Activated T-cell treated with anti-CD3 and anti-CD28 coated beads for 24 hours (primary cell): ENCODE measurements at places on chromosomes 7 and 10.

DNA sequence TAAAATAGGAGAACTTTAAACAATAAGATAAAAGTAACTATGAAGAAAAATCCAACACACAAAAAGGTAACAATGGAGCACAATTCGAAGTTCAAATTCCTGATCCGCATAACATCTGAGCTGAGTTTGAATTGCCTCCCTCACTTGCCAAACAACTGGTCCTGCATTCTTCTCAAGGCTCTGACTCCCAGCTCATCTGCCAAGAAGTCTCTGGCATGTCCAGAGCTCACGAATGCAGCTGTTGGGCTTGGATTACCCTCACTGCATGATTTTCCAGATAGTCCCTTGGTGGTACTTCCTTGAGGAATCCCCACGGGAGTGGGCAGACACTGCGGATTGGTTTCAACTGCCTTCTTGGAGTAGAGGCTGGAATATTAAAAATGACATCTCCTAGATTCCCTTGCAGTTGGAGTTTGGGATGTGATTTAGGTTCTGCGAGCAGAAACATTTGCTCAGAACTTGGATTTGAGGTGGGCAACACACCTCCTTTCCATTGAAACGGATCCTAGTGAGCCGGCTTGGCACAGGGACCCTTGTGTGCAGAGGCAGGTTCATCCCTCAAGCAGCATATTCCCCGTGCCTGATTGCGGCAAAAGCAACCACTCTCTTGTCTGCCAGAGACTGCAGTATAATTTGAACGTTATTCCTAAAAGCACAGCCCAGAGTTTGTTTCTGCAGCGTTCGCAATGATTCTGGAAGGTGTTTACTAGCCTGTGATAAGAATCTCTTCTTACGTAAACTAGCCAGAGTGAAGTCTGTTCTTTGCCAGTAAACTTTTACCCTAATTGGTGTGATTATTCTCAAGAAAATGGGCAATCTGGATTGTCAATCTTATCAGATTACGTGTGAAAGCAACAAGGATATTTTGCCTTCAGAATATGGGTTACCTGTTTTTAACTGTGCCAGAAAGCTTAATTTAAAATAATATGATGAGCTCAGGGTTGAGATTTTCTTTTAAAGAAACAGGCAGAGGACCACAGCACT, 23.4 kb upstream of the PRKCQ start:
- DNase-seq: no peak

- no peak for DNase-seq
These were observed 91.9 kb upstream of the MBL2 start for GRCh38 chr10:52864201-52865106.

GRCh38 chr10:31822616-31823318, 105.9 kb downstream of the ARHGAP12 start:
- no peak for DNase-seq

- no peak for DNase-seq
These were observed 607 bp upstream of the GGCT start for GRCh38 chr7:30505174-30505697.

GRCh38 chr7:127644484-127644883, 7.5 kb upstream of the SND1 start:
- no peak for DNase-seq

DNA sequence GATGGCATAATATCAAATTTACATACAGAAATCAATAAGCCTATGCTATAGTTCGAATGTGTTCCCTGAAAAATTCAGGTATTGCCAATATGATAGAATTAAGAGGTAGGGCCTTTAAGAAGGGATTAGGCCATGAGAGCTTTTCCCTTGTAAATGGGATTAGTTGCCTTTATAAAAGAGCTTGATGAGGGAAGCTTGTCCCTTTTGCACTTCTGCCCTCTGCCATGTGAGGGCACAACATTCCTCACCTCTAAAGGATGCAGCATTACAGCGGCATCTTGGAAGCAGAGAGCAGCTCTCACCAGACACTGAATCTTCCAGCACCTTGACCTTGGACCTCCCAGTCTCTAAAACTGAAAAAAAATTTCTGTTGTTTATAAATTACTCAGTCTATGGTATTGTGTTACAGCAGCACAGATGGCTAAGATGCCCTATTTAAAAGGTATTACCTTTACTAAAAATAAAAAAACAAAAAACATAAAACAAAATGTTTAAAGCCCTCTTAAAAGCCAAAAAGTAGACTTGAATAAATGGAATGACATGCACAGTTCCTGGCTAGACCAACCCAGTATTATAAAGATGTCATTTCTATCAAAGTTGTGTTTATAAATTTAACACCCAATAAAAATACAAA, 909.6 kb downstream of the REEP3 start:
- no peak for DNase-seq

DNA sequence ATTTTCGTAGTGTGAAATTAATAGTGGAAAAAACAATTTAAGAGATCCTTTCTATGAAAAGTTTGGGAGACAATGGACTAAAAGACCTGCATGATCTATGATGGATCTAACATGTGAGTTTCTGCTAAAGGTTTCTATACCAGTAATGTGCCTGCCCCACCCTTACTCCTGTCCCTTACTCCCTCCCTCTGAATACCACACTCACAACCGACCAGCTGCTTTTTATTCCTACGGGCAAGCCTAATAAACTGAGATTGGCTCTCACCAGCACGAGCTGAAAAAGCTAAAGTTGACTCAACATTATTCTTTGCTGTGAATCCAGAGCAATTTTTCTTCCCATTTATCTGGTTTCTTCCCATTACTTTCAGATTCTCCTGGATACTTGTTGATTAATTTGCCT, 17.8 kb upstream of the REEP3 start:
- no peak for DNase-seq

- no peak for DNase-seq
These were observed 27.0 kb downstream of the CPED1 start for GRCh38 chr7:121015560-121015959.

- DNase-seq: no peak
These were observed 73.4 kb upstream of the CTBP2 start for GRCh38 chr10:125233726-125234125.

GRCh38 chr7:3083350-3083749, 39.7 kb upstream of the CARD11 start:
- no peak for DNase-seq

DNA sequence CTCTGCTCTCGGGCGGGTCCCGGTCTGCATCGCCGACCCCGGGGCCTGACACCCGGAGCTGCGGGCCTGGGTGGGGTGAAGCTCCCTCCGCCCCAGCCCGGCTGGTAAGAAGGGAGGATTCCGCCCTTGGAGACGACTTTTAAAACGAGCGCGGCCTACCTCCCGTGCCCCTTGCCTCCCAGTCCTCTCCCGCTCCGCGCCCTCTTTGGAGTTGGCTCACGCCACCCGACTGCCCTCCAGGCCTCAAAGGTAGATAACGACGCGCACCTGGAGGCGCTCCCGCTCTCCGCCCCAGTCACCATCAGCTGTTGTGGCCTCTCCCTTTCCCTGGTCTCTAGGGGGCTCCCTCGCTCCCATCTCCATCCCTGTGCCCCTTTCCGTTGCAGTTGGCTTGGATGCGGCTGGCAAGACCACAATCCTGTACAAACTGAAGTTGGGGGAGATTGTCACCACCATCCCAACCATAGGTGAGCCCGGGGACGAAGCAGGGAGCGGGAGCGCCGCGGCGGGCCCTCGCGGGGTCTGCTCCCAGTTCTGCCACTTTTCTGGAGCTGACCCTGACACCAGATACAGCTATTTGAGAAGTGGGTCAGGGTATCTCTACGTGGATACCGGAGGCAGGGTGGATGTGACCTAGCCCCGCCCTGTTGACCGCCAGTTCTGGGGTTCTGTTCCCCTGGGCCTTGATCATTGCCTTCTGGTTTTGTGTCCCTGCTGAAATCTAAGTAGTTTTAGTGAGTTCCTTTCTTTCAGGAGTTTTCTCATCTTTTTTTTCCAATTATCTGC, 679 bp downstream of the ARF5 start:
- no peak for DNase-seq

- DNase-seq: no peak
These were observed 715.0 kb upstream of the IGFBP3 start for GRCh38 chr7:46636022-46636421.

- DNase-seq: no peak
These were observed 11.7 kb downstream of the MAP3K8 start for GRCh38 chr10:30445711-30446110.

DNA sequence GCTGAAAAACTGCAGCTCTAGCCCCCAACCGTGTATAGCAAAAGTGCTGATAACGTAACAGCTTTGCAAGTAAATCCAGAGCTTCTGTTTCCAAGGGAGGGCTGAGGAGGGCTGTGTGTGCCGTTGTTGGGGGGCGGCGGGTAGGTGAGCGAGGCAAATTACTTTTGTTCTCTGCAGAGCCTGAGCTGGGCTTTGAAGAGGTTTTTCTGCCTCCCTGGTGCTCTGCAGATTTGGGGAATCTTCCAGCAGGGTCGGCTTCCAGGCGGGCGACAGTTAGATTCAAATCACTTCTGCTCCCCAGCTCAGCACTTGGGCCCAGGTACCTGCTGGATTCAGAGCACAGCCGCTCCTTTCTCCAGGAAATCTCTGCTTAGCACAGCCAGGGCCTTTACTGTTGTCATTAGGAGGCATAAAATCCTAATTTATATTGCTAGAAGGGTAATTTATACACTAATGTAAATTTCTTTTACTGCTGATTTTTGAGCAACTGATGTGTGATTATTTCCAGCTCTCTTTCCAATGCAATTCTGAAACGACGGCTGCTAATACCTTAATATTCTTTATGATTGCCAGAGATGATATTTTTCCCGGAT, 442.4 kb downstream of the TYW1 start:
- DNase-seq: no peak

DNA sequence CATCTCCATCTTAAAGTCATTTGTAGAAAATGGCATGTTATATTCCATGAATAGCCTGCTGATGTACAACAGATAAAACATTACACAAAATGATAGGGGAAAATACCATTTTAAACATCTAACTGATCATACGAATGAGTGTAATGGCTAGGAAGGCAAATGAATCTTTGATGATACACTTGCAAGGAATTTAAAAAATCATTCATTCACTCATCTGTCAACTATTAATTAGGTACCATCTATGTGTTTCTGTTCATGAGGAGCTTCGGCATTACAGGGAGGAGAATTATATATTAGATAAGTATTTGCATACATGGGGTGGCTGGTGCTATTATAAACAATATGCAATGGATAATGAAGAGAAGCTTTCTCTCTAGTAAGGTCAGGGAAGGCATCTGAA, 183.7 kb downstream of the CACNB2 start:
- no peak for DNase-seq

GRCh38 chr7:12695965-12696364, 8.5 kb downstream of the ARL4A start:
- DNase-seq: no peak

DNA sequence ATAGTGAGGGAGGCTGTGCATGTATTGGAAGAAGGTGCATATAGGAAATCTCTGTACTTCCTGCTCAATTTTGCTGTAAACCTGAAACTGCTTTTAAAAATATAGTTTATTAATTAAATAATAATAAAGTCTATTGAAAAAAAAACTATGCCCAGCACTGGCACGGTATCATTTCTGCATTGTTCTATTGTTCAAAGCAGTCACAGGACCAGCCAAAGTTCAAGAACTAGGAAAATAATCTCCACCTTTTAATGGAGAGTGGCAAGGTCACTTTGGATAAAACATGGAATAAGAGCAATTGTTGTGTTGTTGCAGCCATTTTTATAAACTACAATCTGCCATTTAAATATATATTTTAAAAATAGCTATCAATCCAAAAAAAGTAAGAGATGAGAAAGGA, 24.7 kb downstream of the ASAH2 start:
- no peak for DNase-seq

- no peak for DNase-seq
These were observed 31.9 kb downstream of the DUSP5 start for GRCh38 chr10:110529596-110530011.

GRCh38 chr7:117098457-117098856, 145.2 kb downstream of the ST7 start:
- no peak for DNase-seq

DNA sequence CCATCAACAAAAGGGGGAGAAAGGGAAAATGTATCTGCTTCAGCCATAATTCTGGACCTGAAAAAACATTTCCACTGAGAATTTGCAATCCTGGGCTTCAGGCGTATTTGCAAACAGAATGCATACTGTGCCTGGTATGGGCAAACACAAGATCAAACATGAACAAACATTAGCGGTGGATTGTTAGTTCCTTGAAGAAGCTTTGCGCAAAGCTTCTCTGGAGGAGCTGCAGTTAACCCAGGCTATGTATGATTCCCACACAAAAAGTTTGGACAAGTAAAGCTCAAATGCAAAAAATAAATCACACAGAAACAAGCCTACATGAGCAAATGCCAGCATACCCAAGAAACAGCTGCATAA, 20.4 kb upstream of the HILPDA start:
- no peak for DNase-seq

GRCh38 chr7:143126146-143126545, 5.7 kb upstream of the PIP start:
- DNase-seq: no peak

GRCh38 chr10:129039406-129040370, 427.4 kb upstream of the MGMT start:
- no peak for DNase-seq

GRCh38 chr7:2490181-2490651, 14.0 kb upstream of the GRIFIN start:
- no peak for DNase-seq

GRCh38 chr10:107415446-107415845, 250.9 kb upstream of the SORCS1 start:
- DNase-seq: no peak

- DNase-seq: no peak
These were observed 133.7 kb downstream of the FOXP2 start for GRCh38 chr7:114548081-114548980.

GRCh38 chr7:132996581-132997242, 85.2 kb downstream of the CHCHD3 start:
- DNase-seq: no peak

DNA sequence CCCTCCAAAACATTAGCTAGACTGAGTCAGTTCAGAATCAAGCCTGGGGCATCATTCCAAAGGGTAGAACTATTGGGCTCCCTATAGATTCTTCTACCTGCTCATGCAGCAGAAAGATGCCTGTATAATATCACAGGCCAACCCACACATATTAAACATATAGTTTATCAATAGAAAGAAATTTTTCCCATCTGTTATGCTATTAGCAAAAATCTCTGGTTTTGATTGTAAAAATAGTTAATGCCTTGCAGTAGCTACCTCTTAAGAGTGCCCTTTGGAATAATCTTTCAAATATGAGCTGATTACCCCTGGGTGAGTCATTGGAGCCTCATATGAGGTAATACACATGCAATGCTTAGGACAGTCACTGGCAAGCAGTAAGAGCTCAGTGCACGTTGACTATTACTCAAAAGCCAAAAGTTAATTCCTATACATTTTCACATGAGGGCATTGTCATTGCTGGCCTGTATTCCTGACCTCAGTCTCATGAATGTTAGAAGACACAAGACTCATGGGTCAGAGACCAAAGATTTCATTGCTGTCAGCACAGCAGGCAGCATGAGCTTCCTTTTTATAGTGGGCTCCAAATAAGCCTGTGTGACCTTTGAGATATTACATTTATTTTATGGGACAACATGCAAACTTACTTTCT, 180.0 kb downstream of the FGFR2 start:
- no peak for DNase-seq

- no peak for DNase-seq
These were observed 46.0 kb downstream of the ABCA13 start for GRCh38 chr7:48217266-48217665.

- no peak for DNase-seq
These were observed 1361.7 kb downstream of the XPNPEP1 start for GRCh38 chr10:108561649-108562048.

- DNase-seq: no peak
These were observed 75.7 kb upstream of the PDE1C start for GRCh38 chr7:32145911-32146310.

GRCh38 chr7:17940951-17941431, 697 bp upstream of the SNX13 start:
- no peak for DNase-seq

- no peak for DNase-seq
These were observed 129.1 kb upstream of the CHST15 start for GRCh38 chr10:124222318-124222987.
